WTC11 (cell line): ENCODE measurements at places on chromosomes 2 and 18.

- peaks cover 18% of the 10 kb centered on the region for H3K27me3 ChIP-seq
- no peak overlapping the region for H3K27ac ChIP-seq
- H3K36me3 ChIP-seq: no peaks in the 10 kb centered on the region
Measured at GRCh38 chr2:190179754-190180312, 117.3 kb upstream of the MSTN start.

DNA sequence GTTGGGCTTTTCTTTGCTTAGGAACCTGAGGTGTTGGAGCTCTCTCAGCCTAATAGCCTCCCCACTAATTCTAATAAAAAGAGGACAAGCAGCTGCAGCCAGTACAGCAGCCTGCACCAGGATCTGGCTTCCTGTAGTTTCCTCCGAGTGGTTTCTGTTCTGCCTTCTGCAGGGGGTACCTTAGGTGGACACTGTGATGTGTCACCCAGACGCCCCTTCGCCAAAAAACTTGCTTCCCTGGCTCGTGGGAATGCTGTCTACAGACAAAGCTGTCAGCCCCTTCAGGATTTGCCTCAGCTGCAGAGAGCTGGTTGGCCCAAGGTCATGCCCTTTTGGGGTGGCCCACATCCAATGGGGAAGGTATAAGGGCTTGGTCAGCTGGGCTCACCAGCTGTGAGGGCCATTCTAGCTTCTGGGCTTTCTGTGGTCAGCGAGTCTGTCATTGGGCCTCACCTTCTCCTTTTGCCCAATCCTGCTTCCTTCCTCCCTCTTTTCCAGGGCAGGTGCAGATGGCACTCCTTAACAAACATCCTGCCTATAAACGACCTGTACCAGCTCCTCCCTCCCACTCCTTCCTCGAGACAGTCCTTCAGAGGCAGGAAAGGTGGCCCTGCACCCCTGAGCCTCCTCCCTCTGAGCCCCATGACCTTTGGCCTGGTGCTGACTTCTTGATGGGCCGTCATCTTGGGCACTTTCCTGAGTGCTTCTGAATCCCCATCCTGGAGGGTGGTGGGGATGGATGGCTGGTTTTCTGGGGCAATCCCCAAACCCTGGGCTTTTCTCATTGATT, 44.0 kb upstream of the ROCK2 start:
- H3K4me1 ChIP-seq: peaks cover 36% of the 10 kb centered on the region
- H3K27me3 ChIP-seq: no peaks in the 10 kb centered on the region
- H3K4me3 ChIP-seq: no peak overlapping the region
- H3K27ac ChIP-seq: no peak overlapping the region
- DNase-seq: no peak

DNA sequence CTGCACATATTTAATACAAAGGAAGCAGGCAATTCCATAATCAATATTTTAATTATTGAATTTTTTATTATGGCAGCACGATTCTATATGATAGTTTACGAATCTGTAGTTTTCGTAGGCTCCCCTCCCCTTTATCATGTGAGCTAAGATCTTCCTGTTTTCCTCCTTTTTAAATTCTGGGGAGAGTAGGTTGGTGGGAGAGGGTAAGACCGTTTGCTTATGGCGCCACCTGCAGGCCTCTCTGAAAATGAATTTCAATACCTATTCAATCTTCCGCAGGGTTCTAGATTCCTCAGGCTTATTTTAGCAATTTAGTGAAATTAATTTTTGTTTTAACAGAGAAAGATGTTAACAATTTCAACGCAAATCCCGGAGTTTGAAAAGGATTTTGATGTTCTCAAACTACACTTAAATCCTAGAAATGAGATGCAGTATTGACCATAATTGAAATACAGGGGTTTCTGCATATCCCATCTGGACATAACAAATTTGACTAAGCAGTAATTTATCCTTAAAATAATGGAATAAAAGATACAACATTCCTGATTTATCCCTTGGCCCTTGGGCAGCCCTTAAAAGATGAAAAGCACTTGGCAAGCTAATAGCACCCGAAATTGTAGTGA, 12.8 kb upstream of the GBX2 start:
- no peak overlapping the region for H3K27ac ChIP-seq
- DNase-seq: peak; percentile 78
- no peak overlapping the region for H3K4me3 ChIP-seq

DNA sequence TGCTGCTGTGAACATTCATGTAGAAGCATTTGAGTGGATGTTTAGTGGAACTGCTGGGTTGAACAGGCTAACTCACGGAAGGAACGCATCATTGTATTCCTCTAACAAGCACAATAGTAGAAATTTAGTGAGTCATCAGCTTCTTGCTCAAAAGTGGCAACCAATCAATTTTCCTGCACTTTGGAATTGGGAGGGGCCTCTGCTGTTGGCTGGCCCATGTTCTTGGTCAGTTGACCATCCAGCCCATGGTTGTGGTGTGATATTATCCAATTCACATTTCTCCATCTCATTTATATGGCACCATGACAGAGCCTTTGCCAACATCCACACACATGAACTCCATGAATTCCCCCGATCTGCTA, 95.0 kb downstream of the TNFRSF11A start:
- no peaks in the 10 kb centered on the region for H3K27me3 ChIP-seq
- no peaks in the 10 kb centered on the region for H3K36me3 ChIP-seq
- peaks cover 5% of the 10 kb centered on the region for H3K4me1 ChIP-seq
- no peak for DNase-seq
- H3K27ac ChIP-seq: no peak overlapping the region
- H3K4me3 ChIP-seq: no peak overlapping the region

GRCh38 chr2:69007603-69008002, 5.4 kb upstream of the ANTXR1 start:
- H3K27me3 ChIP-seq: peaks cover 32% of the 10 kb centered on the region
- DNase-seq: no peak
- H3K36me3 ChIP-seq: no peaks in the 10 kb centered on the region
- H3K4me3 ChIP-seq: no peak overlapping the region
- H3K4me1 ChIP-seq: peaks cover 2% of the 10 kb centered on the region

- no peaks in the 10 kb centered on the region for H3K36me3 ChIP-seq
- no peak for DNase-seq
- H3K27ac ChIP-seq: no peak overlapping the region
- no peak overlapping the region for H3K4me3 ChIP-seq
Measured at GRCh38 chr2:134142341-134142738, 111.5 kb upstream of the MGAT5 start.

GRCh38 chr2:185676316-185676715, 62.3 kb upstream of the FSIP2 start:
- H3K27ac ChIP-seq: no peak overlapping the region

DNA sequence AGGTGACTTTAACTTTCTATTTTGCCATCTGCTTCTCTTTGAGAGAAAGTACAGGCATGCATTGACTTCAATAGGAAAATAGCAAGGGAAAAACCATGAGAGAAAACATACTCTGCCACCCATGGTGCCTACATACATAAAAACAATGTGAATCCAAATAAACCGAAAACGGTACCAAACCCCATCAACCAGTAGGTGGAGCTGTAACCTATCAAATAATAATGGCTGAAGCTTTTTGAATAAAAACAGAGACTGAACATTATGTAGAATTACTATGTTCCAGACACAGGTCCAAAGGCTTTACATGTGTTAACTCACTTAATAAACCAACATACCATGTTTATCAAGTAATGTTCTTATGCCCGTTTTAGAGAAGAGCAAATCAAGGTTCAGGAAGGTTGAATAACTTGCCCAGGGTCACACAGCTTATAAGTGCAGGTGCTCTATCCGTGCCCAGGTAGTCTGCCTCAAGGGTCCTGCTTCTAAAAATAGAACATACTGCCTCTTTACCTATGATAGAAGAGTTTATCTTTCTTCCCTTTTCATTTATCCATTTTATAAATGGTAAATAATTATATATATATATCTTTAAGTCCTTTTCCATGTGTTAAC, 293.9 kb upstream of the SYT4 start:
- H3K4me3 ChIP-seq: no peak overlapping the region
- peaks cover 8% of the 10 kb centered on the region for H3K4me1 ChIP-seq
- no peak for DNase-seq
- H3K27me3 ChIP-seq: no peaks in the 10 kb centered on the region

DNA sequence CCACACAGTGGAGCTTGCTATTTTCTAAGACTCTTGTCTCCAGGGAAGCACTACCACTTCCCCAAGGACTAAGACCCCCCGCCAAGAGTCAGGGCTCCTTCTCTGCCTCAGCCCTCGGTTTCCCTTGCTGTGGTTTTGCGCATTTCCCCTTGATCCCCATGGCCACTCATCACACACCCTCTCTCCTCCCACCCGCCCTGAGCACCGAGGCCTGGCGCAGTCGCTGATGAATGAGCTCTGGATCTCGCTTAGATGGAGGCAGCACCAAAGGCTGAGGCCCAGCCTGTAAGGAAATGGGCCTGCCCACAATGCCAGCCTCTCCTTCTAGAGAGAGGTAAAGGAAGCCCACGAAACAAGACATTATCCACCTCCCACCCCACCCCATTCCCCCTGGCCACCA, 96.9 kb downstream of the TNS1 start:
- H3K27me3 ChIP-seq: peaks cover 2% of the 10 kb centered on the region; the same call in 1 of the 2 replicates
- no peak for DNase-seq
- no peaks in the 10 kb centered on the region for H3K36me3 ChIP-seq
- H3K4me1 ChIP-seq: peaks cover 10% of the 10 kb centered on the region; the same call in 1 of the 2 replicates
- H3K27ac ChIP-seq: no peak overlapping the region

DNA sequence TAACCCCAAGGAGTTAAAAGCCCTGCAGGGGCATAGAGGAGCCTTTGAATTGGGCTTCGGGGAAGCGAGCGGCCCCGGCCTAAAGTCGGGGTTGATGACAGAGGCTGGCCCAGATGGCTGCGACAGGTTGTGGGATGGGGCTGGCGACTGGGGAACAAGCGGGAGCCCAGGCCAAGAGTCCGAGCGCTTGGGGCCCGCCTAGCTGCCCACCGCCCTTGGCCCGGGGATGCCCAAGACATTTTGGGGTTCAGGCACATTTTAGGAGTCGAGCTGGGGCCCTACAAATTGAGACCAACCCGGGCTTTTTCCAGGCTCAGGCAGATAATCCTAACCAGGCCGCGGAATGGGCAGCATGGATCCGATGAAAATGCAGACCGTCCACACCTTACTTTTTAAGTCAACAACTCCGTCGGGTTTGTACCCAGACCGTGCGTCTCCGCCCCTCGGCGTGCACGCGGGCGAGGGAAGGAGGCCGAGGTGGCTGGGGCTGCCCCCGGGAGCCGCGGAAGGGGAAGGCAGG, 507 bp downstream of the RTKN start:
- peak; percentile 42 for DNase-seq
- H3K4me1 ChIP-seq: peaks cover 41% of the 10 kb centered on the region
- H3K4me3 ChIP-seq: peak overlapping the region; percentile 99
- H3K27me3 ChIP-seq: peaks cover 12% of the 10 kb centered on the region
- no peaks in the 10 kb centered on the region for H3K36me3 ChIP-seq

DNA sequence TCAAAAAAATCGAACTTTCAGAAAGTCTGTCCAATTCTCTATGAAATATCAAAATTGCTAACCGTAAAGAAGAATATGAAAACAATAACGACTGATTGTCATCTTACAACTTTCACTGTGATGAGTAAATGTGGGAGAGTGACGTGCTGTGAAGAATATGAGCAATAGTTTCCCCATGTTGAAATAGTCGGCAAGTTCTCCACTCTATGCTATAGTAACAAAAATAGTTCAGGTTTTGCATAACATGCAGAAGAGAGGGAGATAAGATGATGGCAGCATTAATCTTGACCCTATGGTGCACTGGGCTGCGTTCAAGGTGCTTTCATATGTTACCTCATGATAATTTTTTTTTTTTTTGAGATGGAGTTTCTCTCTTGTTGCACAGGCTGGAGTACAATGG, 196.8 kb upstream of the CYRIA start:
- H3K4me1 ChIP-seq: no peaks in the 10 kb centered on the region
- H3K4me3 ChIP-seq: no peak overlapping the region
- no peak for DNase-seq
- no peaks in the 10 kb centered on the region for H3K27me3 ChIP-seq

DNA sequence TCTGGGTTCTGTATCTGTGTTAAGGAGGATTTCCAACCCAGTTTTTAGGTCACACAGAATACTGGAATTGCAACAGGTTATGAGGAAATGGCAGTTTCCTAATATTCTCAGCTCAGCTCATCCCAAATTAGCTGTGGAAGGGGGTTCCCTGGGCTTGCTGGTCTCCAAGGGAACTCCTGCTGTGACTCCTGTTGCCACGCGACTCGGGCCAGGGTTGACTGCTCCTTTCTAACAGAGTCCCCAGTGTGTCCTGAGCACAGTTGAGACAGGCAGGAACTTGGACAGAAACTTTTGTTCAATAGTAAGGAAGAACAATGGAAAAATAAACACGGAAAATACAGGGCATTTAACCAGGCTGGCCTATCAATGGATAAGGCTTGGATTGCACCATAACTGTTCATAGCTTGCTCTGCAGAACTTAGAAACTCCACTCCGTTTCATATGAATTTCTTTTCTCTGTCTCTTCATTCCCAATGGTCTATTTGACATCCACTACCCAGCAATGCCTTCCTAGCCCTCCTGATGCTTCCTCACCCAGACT, 3.8 kb upstream of the ROCK2 start:
- no peak overlapping the region for H3K4me3 ChIP-seq
- peaks cover 10% of the 10 kb centered on the region for H3K4me1 ChIP-seq
- no peaks in the 10 kb centered on the region for H3K36me3 ChIP-seq

DNA sequence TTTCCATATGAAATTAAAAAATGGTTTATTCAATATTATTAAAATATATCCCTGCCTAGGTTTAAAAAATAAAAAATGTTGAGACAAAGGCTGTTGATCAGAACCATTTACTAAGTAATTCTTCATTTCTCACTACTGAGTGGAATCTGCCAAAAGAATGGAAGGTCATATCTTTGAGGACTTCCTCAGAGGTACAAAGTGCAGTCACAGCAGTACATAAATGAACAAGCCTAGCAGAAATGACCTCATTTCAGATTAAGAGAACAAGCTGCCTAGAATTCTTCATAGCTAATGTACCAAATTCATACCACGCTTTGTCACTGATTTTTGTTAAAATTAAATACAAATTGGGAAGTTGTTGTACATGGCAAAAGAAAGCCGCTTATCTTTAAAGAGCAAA, 318.9 kb upstream of the TFPI start:
- H3K36me3 ChIP-seq: peaks cover 18% of the 10 kb centered on the region
- H3K4me1 ChIP-seq: peaks cover 7% of the 10 kb centered on the region
- no peak overlapping the region for H3K4me3 ChIP-seq
- no peak overlapping the region for H3K27ac ChIP-seq
- no peak for DNase-seq

DNA sequence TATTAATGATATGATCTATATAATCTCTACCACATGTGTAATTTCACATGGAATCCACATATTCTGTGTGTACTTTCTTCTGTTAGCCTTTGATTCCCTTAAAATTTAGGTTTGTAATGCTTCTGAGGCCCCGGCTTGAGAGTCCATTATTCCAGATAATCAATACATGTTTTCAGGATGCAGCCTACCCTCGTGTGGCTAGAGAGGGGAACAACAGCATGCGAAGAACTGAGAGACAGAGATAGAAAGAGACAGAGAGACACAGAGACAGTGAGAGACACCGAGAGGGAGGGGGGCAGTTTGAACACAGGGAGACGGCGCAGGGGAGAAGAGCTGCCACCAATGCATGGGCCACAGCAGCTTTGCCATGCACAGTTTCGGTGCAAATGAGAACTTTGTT, 185.4 kb downstream of the SNTG2 start:
- no peak overlapping the region for H3K4me3 ChIP-seq
- H3K27me3 ChIP-seq: no peaks in the 10 kb centered on the region
- no peak overlapping the region for H3K27ac ChIP-seq
- peaks cover 7% of the 10 kb centered on the region for H3K36me3 ChIP-seq
- H3K4me1 ChIP-seq: peaks cover 2% of the 10 kb centered on the region; the same call in 1 of the 2 replicates
